ENCODE measurements at places on chromosomes 7 and 10. TPM values are rescaled to one million over a fixed set of nuclear protein-coding genes. Genes with fewer than 3 reads are reported as not detected.
A peak's percentile ranks its signal among the peaks of the same experiment; 100 is the strongest.

- H3K27me3 ChIP-seq: no peaks in the 10 kb centered on the region
- no peak overlapping the region for H3K4me3 ChIP-seq
- no peak overlapping the region for H3K27ac ChIP-seq
- no peak for DNase-seq
- no peaks in the 10 kb centered on the region for H3K36me3 ChIP-seq
Measured at GRCh38 chr7:10789170-10789569, 184.5 kb upstream of the PHF14 start.

DNA sequence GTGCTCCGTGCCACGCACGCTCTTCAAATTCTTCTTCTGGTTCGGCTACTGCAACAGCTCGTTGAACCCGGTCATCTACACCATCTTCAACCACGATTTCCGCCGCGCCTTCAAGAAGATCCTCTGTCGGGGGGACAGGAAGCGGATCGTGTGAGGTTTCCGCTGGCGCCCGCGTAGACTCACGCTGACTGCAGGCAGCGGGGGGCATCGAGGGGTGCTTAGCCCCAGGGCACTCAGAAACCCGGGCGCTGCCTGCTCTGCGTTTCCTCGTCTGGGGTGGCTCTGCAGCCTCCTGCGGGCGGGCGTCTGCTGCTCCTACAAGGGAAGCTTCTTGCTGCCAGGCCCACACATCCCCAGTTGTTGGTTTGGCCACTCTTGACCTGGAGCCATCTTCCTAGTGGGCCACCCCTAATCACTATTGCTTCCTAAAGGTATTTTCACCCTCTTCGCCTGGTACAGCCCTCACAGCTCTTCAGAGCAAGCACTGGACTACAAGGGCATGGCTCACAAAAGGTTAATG lies 2.5 kb downstream of the ADRA2A start:
- H3K36me3 ChIP-seq: peaks cover 2% of the 10 kb centered on the region
- H3K4me1 ChIP-seq: peaks cover 7% of the 10 kb centered on the region
- DNase-seq: peak; percentile 54
- peak overlapping the region; percentile 2 for H3K4me3 ChIP-seq
- peaks cover 51% of the 10 kb centered on the region for H3K27me3 ChIP-seq

- no peak overlapping the region for H3K4me3 ChIP-seq
- no peaks in the 10 kb centered on the region for H3K4me1 ChIP-seq
- no peak for DNase-seq
Measured at GRCh38 chr10:61329854-61330253, 123.3 kb downstream of the TMEM26 start.

- H3K4me3 ChIP-seq: no peak overlapping the region
- no peaks in the 10 kb centered on the region for H3K4me1 ChIP-seq
- H3K27ac ChIP-seq: no peak overlapping the region
- no peaks in the 10 kb centered on the region for H3K27me3 ChIP-seq
- no peak for DNase-seq
Measured at GRCh38 chr10:86292462-86293395, 73.9 kb downstream of the GRID1 start.

DNA sequence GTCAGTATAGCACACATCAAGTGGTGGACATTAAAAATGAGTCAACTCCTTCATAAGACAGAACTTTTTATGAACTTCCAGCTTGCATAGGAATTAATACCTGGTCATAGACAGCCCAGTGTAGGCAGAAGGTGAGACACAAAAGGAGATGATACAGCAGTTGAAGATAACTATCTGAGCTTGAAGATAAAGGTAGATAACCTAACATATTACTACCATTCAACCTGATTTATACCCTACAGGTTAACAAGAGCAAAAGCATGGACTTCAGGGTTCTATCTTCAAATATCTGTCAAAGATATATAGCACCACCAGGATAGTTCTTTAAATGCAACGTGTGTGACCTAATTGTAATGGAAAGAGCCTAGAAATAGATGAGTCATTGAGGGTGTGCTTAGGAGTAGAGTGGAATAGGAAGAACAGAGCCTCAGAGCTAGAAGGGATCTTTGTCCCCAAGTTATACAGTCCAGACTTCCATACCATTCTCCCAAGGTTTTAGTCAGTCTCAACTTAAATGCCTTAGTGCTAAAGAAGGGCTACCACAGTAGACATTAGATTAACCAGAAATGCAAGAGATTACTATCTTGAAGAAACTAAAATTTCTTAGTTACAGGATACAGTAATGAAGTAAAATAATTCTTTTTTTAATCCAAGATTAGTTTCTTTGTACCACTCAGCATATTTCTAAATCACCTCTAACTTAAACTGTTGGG lies 9.2 kb downstream of the ZNF800 start:
- DNase-seq: no peak
- H3K27me3 ChIP-seq: no peaks in the 10 kb centered on the region
- H3K27ac ChIP-seq: peak overlapping the region; percentile 13
- no peak overlapping the region for H3K4me3 ChIP-seq
- peaks cover 40% of the 10 kb centered on the region for H3K4me1 ChIP-seq

DNA sequence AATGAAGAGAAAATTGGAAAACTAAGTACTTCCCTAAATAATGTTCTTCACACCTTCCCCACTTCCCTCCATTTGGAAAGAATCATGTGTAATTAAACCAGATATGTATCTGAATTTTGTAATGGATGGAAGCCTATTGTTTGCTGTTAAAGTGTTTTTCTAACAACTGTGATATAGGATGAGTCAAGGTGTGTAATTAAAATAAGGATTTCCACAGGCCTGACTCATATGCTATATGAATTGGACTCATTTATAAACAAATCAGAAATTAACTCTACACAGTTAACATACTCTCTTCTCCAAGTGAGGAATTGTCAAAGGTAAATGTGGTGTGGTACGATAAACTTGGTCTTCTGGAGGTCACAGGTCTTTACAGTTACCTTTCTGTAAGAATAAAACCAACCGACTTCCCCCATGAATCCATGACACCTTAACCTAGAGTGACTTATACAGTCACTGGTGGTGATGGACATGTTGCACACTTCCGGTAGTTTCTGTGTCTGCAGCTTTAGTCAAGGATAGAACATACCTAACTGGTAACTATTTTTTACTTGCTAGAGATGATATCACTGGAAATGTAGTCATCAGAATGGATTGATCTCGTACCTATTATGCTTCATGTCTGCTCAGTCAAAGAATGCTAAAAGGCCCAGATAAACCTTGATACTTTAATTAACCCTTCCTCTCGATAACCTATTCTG lies 12.8 kb downstream of the PNLIPRP3 start:
- peaks cover 3% of the 10 kb centered on the region for H3K4me1 ChIP-seq
- H3K4me3 ChIP-seq: no peak overlapping the region
- no peak for DNase-seq
- no peak overlapping the region for H3K27ac ChIP-seq

The CPVL gene
- total RNA-seq: not detected
